Kidney epithelial cell (primary cell): ENCODE measurements at places on chromosomes 13 and 19. TPM values are rescaled to one million over a fixed set of nuclear protein-coding genes. Genes with fewer than 3 reads are reported as not detected.

GRCh38 chr13:79295906-79296706 is 109.9 kb downstream of the RBM26 start:
- DNase-seq = no peak

GRCh38 chr19:2477732-2478191 is 1.8 kb downstream of the GADD45B start:
- no peak for DNase-seq

The TNNT1 gene
- total RNA-seq = 5.8 and 7.1 TPM in 2 replicates

DNA sequence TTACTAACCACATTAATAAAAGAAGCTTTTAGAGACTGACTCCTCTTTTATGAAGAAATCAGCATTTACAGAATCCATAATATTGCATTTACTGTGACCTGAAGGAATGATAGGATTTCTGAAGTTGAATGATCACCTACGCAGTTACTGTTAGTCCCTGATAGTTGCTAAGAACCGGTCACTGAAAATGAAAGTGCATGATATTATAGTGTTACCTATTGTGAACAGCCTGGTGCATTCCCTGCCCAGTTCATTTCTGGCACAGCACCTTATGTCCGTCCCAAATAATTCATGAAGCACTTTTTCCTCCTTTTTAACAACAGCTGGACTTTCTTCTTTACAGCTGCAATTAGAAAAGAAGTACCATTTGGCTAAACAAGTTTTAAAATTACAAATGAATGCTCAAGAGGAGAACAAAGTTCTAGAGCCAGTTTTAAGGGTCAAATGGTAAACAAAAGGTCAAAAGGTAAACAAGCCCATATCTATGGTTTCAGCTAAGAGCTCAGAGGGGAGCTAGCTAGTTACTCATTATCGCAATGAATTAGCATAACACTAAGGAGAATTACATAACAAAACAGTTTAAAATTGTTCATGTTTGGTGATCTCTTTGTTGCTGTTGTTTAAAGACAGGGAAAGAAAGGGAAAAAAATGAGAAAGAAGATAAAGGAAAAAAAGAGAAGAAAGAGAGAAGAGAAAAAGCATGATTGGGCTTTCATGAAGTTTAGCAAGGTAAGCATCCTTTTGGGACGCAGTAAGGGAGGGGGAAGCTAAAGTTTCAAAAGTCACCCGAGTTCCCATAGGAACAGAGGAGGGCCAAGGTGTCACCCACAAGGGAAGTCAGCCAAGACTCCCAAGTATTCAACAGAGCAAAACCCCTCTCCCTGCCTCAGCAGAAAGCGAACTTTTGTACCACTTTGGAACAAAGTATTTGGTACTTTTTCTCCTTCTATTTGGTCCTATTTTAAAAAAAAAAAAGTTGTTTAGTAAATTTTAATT is 50.2 kb downstream of the FLT3 start:
- no peak for DNase-seq

The SYCN gene
- total RNA-seq = not detected in 2 replicates

The DOHH gene
- 32.9 and 33.0 TPM in 2 replicates for total RNA-seq

The CILP2 gene
- 0.07 TPM in 1 of 2 replicates, not detected in the other for total RNA-seq

The C19orf33 gene
- 273 and 300 TPM in 2 replicates for total RNA-seq

The F2RL3 gene
- 0.88 and 1.4 TPM in 2 replicates for total RNA-seq

DNA sequence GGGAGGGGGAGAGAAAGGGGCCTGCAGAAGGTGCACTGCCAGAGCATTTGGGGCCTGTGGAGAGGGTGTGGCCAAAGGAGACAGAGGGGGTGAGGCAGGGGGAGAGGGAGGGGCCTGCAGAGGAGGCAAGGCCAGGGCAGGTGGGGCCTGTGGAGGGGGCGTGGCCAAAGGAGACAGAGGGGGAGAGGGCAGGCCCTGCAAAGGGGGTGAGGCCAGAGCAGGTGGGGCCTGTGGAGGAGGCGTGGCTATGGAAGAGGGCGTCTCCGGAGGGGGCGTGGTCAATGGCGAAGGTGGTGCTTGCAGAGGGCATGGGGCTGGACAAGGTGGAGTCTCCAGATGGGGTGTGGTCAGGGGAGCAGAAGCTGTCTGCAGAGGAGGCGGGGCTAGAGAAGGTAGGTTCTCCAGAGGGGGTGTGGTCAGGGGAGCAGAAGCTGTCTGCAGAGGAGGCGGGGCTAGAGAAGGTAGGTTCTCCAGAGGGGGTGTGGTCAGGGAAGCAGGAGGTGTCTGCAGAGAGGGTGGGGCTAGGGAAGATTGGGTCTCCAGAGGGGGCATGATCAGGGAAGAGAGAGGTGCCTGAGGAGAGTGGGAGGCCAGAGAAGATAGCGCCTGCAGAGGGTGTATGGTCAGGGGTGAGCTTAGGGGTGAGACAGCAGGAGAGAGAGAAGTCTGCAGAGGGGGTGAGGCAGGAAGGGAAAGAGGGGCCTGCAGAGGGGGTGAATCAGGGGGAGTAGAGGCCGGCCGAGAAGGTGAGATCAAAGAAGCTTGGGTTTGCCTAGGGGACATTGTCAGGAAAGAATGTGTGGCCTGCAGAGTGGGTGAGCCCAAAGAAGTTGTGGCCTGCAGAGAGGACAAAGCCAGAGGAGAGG is 3.4 kb downstream of the PRR36 start:
- no peak for DNase-seq

- no peak for DNase-seq
These were observed 43.9 kb downstream of the RAP2A start for GRCh38 chr13:97477844-97478243.

The IZUMO4 gene
- 1.6 and 3.8 TPM in 2 replicates for total RNA-seq

DNA sequence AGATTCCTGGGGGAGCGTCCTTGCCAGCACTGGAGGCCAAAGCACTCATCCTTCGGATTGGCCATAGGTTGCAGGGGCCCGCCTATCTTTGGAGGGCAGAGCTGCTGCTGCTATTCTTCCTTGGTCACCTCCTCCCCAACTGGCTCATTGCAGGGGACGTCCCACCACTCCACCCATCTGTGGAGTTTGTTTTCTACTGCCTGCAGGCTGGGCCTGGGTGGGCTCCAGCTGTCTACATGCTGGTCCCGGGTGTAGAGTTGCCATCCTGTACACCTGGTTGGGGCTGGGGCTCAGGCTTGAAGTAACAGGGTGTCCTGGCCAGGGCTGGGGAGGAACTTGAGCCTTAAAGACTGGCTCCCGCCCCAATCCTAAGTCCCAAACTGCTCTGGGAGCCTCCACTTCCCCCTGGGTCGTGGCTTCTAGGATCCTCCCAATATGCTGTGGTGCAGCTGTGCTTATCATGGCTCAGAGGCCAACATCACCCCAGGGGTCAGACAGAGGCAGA is 2.1 kb downstream of the RNF225 start:
- DNase-seq = no peak

- DNase-seq = no peak
These were observed at the start of gene PLPP2 for GRCh38 chr19:291006-291521. Gene PLPP2 (minus strand): TSS chr19:291403. CDS start chr19:291336, 67 bp downstream.

GRCh38 chr19:55258476-55258827 is 365 bp downstream of the PPP6R1 start:
- DNase-seq = no peak
